Caudate nucleus (tissue), 63 donors: ENCODE measurements at places on chromosomes 13 and 19.

DNA sequence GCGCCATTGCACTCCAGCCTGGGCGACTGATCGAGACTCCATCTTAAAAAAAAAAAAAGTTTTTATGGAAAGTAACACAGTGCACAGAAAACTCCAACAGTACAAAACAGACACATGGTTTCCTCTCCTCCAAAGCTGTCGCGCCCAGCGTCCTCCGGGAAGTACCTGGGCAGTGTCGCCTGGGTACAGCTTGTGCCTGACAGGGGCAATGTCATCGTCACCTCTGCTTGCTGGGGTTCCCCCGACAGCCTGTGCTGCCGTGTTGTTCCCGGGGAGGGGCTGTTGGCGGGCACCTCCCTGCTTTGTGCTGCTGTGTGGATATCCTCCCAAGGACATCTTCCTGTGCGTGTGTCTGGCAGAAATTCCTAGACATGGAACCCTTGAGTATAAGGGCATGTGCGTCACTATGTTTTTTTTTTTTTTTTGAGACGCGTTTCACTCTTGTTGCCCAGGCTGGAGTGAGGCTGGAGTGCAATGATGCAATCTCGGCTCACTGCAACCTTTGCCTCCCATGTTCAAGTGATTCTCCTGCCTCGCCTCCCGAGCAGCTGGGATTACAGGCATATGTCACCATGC lies 2.4 kb upstream of the F2RL3 start:
- no peak for DNase-seq

DNA sequence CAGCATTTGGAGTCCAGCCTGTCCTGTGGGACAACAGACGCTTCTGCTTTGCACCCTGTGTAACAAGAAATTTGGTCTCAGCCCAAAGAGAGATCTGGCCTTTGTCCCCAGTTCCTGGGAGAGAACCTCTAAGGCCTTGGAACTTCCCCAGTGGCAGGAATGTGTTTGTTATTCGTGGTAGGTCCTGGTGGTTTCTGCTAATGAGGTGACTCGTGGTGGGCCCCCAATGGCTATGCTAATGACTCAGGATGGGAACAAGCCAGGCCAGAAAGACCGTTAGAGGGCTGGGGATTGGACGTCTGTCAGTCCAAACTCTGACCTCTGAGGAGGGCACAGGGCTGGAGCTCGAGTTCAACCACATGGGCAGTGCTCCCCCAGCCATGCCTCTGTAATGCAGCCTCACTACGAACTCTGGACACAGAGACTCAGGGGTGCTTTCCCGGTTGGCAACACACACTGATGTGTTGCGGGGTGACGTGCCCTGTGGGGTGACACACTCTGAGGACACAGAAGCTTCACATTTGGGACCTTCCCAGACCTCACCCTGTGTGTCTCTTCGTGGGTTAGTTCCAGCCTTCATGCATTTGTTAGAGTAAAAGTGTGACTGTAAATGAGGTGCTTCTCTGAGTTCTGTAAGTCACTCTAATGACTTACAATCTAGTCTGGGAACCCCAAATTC lies 38.9 kb downstream of the TEX29 start:
- DNase-seq = no peak

GRCh38 chr13:50428183-50428877 lies 413.1 kb downstream of the KCNRG start:
- no peak for DNase-seq

GRCh38 chr19:5826531-5827341 lies 12.8 kb downstream of the FUT6 start:
- DNase-seq = no peak

DNA sequence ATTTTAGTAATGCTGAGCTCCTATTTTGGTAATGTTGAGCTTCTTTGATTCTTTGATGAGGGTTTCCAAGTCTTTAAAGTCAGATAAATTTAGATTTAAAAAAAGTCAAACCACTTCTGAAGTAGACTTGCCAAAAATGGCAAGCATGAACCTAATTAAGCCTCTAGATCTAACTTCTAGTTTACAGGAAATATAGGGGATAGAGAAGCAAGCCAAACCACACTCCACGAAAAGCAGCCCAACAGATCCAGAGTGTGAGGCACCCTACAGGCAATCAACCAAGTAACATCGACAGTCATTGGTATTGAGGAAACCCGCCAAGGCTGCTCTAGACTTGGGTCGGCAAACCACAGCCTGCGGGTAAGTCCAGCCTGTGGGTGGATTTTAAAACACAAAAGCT lies 3.7 kb downstream of the GGACT start:
- no peak for DNase-seq

DNA sequence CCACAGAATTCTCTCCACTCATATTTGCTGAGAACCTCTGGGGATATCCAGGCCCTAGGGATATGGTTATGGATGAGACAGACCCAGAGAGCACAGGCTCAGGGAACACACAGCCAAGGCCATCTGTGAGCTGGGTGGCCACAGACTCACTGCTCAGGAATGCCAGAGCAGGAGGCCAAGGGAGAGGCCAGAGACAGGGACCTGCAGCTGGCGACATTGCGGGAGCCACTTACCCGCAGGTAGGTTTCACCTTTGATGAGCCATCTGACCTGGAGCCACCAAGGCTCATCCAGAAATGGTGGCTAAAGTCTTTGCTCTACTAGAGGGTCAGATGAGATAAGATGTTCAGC lies 29.4 kb downstream of the CCNE1 start:
- DNase-seq = no peak

DNA sequence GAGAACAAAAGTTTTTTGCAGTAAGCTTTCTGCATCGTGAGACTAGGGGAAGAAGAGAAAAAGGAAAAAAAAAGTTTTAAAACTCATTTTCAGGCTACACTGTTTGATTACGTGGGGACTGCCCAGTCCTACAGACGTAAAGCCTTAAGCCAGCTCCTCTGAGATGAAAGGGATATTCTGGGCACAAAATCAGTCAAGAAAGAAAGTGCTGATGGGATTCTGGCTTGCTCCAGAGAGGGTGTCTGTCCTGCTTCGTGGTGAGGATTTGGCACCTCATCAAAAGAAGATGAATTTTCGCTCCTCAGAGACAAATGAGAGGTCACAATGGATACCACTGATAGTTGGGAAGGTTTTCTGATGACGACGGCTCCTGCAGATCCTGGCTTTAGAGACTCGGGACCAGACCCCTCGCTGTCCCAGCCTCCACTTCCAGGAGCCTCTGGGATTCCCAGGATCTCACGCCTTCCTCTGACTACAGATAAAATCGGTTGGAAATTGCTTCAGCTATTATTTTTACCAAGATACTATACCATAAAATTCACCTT lies 9.7 kb downstream of the TEX29 start:
- DNase-seq = no peak

DNA sequence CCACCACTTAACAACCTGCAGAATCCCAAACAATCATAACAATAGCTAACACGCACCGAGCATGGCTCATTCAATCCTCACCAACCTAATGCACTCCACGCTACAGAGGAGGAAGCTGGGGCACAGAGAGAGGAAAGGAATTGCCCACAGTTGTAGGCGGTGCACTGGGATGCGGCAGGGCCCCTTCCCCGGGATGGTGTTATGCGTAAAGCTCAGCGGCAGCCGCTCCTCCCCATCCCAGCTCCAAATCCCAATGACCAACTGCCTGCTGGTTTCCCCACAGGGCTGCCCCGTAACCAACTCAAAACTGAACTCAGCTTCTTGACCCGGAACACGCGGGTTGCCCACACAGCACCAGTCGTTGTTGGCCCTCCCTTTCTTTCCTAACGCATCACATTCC lies 42.2 kb downstream of the SERP2 start:
- no peak for DNase-seq

- DNase-seq = peak; percentile 87
Measured at GRCh38 chr13:43785650-43786471, 911 bp downstream of the ENOX1 start.

DNA sequence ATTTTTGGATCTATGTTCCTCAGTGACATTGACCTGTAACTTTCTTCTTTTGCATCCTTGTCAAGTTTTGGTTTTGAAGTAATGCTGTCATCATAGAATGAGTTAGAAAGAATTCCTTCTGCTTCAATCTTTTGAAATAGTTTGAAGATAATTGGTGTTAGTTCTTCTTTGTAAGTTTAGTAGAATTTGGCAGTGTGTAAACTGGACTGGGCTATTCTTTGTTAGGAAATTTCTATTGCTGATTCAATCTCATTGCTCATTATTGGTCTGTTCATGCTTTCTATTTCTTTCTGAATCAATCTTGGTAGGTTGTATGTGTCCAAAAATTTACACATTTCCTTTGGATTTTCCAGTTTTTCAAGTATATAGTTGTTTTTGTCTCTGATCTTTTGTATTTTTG lies 101.7 kb upstream of the SPRY2 start:
- no peak for DNase-seq

DNA sequence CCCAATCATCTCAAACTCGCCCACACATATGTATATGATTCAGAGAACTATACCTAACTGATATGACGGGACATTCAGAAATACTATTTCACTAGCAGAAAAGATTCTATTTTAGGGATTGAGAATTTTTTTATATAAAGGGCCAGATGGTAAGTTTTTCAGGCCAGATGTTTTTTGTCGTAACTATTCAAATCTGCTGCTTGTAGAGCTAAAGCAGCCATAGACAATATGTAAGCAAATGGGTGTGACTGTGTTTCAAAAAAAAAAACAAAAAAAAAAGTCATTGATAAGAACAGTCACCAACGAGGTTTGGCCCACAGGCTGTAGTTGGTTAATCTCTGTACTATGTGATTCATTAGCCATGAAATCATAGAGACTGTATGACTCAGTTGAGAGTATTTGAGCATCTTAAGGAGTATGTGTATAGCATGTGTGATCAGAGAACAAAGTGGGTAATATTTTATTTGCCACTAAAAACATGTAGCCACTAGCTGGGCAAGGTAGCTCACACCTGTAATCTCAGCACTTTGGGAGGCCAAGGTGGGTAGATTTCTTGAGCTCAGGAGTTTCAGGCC lies 2724.7 kb downstream of the PCDH9 start:
- no peak for DNase-seq

DNA sequence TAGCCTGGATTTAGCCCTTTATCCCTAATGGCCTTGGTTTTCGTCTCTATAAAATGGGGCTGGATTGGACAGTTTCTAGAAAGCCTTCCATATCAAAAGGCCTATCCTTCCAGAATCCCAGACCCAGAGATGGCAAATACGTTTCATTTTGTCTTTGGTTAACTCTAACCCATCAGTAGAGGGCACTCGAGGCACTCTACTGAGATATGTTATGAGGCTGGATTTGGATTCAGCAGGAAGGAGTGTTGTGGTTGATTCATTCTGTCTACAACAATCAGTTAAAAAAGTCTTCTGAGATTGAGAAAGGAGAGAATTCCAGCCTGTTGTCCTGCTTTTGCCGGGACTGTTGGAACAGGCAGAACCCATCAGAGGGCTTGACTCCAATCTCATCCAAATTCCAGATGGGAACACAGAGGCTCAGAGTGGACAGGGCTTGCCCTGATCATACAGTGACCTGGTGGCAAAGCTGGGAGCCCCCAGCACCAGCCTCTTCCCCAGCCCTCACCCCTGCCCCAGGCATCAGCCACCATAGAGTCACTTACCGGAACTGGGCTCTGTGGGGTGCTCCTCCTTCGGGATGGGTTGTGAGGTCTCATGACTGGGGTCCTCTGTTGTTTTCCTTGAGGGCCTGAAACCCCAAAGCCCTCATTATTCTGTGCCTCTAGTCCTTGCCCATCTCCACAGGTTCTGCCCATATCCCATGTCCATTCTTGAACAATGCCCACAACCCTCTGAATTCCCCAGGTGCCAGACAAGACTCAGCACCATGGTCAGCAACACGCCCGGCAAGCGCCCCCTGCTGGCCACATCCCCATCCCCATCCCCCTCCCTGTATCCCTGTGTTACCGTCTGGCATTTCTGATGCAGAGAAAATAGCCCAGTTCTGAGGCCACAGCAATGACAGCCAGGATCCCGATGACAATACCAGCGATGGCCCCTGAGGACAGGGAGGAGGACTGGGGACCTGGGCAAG lies 12.3 kb upstream of the ZNF180 start:
- no peak for DNase-seq

DNA sequence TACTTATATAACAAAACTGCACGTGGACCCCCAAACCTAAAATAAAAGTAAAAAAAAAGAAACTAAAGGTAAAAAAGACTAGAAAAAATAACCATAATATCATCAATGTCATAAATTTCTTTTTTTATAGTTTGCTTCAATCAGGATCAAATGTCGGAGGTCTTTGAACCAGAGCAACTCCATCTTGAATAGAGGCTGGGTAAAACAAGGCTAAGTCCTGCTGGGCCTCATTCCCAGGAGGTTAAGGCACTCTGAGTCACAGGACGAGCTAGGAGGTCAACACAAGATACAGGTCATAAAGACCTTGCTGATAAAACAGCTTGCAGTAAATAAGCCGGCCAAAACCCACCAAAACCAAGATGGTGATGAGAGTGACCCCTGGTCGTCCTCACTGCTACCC lies 24.0 kb downstream of the TPT1 start:
- no peak for DNase-seq

DNA sequence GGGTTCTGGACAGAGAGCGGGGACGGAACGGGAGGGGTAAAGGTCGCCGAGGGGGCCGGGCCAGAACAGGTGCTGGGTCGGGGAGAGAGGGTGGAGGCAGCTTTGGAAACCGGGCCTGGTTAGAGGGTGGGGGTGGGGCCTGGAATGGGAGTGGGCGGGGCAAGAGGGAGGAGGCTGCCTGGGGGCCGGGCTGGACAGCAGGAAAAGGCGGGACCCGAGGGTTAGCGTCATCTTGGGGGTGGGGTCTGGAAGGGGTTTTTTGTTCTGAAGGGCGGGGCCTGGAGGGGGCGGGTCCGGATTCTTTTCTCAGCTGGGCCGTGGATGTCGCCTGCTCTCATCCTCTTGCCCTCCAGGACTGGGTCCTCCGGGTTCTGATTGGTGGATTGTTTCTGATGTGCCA lies 4.3 kb upstream of the ZNF813 start:
- peak; percentile 56 for DNase-seq

- DNase-seq = no peak
Measured at GRCh38 chr19:55485439-55486011, 537 bp downstream of the NAT14 start.

DNA sequence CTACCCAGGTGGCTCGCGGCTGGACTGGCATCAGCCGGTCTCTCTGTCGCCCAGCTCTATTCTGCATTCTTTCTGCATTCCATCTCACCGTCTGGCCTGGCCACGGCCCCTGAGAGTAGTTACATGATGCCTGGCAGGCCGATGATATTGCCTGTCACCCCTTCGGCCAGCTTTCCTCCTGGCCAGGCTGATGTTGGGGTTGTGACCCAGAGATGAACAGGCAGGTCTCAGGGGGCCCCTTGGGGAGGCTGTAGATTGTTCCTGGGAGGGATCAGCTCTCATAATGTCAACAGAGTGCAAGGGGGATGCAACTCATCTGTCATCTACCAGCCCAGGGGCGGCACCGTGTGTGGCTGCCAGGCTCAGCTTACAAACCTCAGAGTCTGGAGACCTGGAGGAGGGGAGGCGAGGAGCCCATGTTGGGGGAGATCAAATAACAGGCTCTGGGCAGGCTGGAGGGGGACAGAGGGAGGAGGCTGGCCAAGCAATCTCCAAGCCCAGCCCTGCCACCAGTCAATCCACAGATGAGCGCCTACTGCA lies 13.6 kb upstream of the FBXO17 start:
- DNase-seq = no peak

GRCh38 chr19:16071072-16071691 lies 5.1 kb upstream of the TPM4 start:
- no peak for DNase-seq
